ENCODE measurements at places on chromosomes 1 and 21.

- no peak for DNase-seq
Measured at GRCh38 chr1:162285149-162285561, 91.5 kb downstream of the SPATA46 start.

GRCh38 chr1:9841460-9841859, 17.7 kb upstream of the CLSTN1 start:
- DNase-seq: no peak

GRCh38 chr1:25581764-25582163, 34.8 kb upstream of the MAN1C1 start:
- DNase-seq: no peak

GRCh38 chr1:9161342-9161741, 32.4 kb upstream of the GPR157 start:
- no peak for DNase-seq

DNA sequence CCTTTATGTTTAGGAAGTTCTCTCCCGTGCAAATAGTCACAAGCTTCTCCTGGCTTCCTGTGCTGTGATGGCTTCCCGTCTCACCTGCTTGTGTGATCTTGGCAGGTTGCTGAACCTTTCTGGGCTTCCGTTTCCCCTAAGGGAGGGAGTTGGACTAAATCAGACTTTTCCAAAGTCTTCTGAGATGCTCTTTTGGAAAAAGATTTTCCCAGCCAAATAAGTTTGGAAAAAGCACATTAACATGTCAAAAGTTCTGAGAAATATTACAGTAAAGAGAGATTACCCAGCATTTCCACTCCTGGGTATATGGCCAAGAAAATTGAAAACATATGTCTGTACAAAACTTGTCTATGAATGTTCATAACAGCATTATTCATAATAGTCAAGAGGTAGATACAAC, 36.0 kb upstream of the TENT5C start:
- no peak for DNase-seq

GRCh38 chr1:178241057-178241456, 147.2 kb downstream of the RASAL2 start:
- no peak for DNase-seq

- no peak for DNase-seq
Measured at GRCh38 chr1:31583082-31583994, 7.0 kb downstream of the TINAGL1 start.

DNA sequence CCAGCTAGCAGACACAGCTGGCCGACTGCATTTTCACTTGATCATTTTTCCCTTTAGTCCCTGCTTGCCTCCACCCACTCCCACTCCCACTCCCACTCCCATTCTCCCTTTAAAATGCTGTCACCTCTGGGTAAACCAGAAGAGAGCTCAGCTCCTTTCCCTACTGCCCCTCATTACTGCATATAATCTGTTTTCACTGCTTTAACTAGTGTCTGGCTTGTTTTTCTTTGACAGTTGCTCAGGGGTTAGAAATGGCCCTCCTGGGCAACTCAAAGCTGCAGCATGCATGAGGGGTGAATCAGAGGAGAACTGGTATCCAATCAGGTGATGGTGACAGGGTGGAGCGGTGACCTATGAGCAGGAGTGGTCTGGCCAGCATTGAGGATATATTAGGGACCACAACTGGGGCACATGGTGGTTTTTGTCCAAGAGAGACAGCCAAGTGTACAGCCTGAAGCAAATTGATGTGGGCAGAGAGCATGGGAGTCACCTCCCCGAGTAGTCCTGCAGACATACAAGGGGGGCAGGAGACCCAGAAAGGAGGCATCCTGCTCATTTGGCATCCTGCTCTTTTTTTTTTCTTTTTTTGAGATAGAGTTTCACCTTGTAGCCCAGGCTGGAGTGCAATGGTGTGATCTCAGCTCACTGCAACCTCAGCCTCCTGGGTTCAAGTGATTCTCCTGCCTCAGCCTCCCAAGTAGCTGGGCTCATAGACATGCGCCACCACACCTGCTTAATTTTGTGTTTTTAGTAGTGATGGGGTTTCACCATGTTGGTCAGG, 42.6 kb upstream of the SRSF10 start:
- no peak for DNase-seq

- DNase-seq: no peak
Measured at GRCh38 chr1:26828411-26828991, 2.0 kb downstream of the ZDHHC18 start.

DNA sequence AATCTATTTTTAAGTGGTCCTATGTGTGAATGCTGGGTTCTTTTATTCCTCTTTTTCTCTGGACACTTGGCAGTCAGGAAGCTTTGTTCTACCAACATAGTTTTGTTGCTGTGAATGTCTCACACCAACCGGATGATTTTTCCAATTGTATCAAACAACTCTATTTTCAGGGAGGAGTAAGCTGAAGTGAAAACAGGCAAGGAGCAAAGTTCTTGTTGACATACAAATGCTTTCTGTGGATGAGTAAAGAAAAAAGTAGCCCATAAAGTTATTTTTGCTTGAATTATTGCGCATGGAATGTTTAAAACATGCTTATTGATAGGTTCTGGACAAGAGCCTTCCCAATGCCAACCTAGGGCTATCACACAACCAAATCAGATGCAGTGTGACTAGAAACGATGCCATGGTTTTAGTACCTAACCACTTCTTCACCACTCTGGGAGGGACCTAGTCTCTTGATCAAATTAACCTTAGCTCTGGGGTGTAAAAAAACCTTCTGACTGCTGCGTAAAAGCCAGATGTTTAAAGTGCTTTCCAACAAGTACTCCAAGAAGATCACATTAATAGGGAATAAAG, 4.5 kb downstream of the IER5 start:
- no peak for DNase-seq

DNA sequence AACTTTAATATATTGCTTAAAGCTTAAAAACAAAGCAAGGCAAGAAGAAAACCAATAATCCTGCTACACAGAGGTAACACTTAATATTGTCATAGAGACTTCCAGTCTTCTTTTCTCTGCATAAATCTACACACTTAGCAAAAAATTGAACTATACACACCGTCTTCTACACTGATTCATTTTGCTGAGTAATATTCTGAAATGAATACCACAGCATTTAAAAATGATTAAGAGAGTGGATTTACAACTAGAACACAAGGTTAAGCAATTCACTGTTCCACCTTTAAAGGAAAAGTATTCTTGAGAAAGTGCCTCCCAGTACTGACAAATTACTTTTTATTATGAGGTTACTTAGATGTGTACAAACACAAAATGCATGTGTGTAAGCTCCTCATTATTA, 22.2 kb upstream of the ITPKB start:
- no peak for DNase-seq

GRCh38 chr1:108854221-108855019, 2.5 kb downstream of the AKNAD1 start:
- no peak for DNase-seq

Measured in COLO829 (cell line).